H4 (cell line): ENCODE measurements at places on chromosomes 3 and 15.

- DNase-seq = no peak
These were observed 66.9 kb downstream of the CEP63 start for GRCh38 chr3:134552784-134553183.

- DNase-seq = peak; percentile 91
These were observed 22.4 kb downstream of the HPS3 start for GRCh38 chr3:149151843-149152242.

GRCh38 chr3:172369590-172370259, 78.5 kb downstream of the GHSR start:
- no peak for DNase-seq

DNA sequence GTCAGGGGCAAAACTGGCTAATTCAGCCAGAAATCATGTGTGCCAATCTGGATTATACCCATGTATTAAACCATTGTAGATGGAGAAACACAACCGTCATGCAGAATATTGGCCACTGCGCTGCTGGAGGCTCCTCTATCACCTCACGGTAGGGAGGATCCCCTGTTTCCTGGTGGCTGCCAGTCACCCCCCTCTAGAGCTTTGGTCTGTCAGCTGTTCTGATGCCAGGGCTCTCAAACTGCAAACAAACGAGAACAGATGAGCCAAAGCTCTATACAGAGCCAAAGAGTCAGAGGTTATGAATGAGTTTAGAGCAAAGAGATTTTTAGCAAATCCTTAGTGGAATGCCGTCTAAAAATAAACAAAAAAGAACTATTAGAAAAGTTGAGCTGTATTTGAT, 62.5 kb downstream of the IL20RB start:
- no peak for DNase-seq

DNA sequence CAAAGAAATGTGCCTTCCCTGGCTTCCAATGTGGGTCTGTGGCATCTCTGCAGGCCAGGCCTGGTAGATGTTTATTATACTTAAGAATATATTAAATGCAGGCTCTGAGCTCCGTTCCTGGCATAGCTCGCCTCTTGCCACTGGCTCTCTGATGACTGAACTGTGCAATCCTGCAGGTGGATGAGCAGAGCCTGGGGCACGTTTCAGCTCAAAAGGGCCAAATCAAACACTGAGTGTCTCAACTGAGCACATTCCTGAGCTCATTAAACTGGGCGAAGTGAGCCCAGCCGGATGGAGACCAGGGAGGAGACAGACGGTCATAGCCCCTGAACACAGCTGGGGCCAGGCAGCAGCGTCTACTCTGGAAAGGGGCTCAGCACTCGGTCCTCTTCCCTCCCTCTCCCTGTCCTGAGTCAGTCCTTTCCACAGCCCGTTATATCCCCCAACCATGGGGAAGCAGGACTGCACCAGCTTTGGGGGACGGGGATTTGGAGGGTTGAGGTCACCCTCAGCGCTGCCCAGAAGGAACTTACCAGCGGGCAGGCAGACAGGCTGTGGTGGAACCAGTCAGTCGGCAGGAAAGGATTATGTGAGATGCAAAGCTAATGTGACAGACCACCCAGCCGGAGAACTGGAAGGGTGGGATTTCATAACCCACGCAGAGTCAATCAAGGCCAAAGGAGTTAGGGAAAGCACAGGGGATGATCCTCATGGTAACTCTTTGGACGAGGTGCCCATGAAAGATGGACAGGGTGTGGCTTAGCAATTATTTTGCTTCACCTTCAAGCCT, 77.4 kb upstream of the ANKRD34C start:
- DNase-seq = no peak

GRCh38 chr3:150902988-150903387, 2.3 kb downstream of the MINDY4B start:
- no peak for DNase-seq
